ENCODE measurements at places on chromosomes 2 and 18.

DNA sequence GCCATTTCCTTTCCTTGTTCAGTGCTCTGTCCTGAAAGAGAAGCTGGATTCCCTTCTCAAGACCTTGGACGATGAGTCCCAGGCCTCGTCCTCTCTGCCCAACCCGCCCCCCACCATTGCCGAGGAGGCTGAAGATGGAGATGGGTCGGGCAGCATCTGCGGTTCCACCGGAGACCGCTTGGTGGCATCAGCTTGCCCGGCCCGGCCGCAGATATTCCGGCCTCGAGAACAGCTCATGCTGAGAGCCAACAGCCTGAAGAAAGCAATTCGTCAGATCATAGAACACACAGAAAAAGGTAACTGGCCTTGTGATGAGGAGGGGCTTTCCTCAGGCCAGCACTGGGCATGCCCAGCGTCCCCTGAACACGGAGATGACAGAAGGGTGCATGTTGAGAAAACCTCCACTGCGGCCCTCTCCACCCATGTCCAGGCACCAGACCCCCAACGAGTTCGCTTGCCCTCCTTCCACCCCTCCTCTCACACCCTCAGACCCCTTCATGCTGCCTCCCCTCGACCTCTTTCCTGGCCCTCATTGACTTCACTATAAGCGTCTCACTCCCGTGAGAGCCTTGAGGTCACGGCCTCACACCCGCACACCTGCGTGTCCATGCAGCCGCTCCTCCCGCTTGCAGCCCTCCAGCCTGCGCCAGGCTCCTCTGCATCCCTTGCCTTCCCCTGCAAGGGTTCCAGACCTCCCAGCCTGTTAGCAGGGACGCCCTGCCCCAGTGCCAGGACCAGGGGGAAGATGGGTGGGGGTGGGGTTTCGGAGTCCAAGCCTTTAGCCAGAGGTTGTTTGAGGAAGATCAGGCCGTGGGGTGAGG, 95.0 kb downstream of the DGKD start:
- DNase-seq, result no peak

DNA sequence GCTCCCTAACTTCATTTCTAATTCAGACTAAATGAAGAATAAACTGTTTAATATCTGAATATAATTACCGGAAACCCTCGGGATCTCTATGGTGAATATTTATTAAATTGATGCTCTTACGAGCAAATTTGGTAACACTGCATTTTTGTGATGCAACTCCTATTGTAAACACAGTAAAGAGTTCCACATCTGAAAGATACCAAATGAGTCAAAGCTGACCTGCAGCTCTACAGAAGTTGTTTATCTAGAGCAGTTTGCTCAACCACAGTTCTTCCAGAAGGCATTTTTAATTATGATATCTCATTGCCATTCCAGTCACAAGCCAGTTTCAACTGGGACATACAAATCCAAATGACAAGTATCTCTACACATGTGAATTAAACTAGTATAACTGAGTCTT, 129.7 kb downstream of the PKP4 start:
- DNase-seq, result no peak

- DNase-seq, result no peak
These were observed 456.7 kb downstream of the SOX11 start for GRCh38 chr2:6148882-6149281.

DNA sequence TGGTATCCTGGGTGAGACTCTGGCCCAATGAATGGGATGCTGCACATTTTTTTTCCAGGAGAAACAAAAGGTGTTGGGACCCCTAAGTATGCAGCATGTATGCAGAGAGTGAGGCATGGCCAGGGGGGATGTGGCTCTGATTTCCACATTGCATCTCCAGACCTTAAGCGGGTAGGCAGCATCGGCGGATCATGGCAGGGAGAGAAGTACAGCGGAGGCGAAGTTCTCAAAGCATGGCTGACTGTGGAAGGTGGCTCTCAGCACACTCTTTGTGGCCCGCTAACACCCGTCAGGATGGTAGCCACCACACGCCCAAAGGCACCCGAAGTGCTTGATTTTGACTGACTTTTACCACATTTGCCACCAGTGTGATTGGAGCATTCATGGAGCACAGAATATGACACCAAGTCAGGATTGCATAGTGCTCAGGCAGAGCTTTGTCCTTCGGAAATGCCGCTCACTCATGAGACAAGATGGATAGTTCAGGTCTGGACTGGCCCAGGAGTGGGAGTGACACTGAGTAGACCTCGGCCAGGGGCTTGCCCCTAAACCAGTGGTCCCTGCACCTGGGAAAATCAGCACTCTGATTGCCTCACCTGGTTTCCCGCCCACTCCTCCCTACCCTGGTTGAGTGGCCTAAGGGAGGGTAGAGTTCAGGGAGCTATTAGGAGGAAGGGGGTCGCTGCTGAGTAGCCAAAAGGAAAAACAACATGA, 14.2 kb downstream of the INPP4A start:
- no peak for DNase-seq
